ENCODE measurements at places on chromosomes 12 and 14.

DNA sequence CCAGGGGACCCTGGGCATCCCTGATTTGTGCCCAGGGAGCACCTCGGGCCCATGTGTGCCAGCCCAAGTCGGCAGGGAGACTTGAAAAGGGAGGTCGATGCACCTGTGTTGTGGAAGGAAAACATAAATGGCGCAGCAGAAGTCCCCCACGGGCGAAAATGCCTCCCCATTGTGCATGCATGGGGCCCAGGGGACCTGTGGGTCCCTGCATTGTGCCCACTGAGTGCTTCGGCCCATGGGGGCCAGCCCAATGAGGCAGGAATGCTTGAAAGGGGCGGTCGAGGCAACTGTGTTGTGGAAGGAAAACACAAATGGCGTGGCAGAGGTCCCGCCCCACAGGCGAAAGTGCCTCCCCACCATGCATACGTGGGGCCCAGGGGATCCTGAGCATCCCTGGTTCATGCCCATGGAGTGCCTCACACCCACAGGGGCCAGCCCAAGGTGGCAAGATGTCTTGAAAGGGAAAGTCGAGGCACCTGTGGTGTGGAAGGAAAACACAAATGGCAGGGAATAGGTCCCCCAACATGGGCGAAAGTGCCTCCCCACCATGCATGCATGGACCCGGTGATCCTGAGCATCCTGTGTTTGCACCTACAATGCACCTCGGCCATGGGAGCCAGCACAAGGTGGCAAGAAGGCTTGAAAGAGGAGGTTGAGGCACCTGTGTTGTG lies 368.0 kb downstream of the ALG10 start:
- no peak for ATAC-seq

- ATAC-seq: peak; percentile 98
These were observed 60.0 kb downstream of the CAPS2 start for GRCh38 chr12:75270157-75270556.

- ATAC-seq: no peak
These were observed 3.2 kb upstream of the DUSP6 start for GRCh38 chr12:89355243-89356068.

DNA sequence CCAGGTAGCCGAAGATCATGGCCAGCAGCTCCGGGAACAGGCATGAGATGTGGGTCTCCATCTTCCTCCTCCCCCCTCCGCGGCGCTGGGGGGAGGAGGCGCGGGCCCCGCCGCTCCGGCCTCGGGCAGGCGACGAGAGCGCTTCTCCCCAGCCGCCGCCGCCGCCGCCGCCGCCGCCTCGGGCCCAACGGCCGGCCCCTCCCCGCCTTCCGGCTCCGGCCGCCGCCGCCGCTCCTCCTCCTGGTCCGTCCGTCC lies 448 bp downstream of the FBXL14 start:
- peak; percentile 67 for ATAC-seq

DNA sequence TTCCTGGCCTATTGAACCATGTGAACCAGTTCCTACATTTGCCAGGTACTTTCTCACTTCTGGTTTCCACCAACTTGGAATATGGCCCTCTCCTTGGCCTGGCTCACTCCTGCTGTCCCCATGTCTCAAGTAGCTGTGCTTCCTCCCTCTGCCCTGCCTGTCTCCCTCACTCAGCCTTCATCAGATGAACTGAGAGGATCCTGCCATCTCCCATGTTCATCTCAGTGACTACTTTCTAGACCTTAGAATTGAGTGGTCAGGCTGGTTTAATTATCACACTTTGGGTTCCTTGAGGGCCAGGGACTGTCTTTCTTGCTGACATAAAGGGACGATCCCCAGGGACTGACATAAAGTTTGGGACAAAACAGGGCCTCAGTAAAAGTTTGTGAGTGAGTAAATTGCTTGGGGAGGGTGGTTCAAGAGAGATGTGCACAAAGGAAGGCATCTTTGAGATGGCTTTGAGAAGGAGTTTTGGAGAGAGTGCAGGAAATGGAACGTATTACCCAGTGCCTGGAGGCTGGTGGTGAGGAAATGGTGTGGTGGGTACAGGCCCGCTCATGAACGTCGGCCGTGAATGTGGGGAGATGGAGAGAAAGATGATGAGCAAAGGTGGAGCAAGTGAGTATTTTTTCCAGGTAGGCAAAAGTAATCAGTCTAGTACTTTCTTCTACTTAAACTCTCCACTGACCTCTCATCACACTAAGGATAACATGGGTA lies 20.8 kb downstream of the DYRK2 start:
- ATAC-seq: no peak

DNA sequence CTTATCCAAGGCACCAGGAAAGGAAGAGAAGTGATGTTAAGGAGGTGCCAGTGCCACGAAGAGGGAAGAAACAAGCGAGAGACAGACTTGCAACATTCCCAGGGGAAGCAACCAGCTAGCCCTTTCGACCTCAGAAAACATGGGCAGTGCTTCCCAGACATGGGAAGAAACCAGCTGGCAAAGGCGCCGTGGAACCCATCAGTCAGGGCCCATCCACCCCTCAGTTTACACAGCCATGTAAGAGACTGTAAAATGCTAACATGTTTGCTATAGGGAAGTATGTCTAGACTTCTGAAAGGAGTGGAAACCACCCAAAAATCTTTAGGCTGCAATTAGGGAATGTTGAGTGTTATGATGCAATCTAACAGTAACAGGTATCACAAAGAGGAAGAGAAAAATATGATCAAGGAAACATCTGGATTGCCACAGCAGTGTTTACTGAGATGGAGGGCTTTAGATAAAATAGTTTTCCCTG lies 26.3 kb downstream of the ANAPC5 start:
- no peak for ATAC-seq

DNA sequence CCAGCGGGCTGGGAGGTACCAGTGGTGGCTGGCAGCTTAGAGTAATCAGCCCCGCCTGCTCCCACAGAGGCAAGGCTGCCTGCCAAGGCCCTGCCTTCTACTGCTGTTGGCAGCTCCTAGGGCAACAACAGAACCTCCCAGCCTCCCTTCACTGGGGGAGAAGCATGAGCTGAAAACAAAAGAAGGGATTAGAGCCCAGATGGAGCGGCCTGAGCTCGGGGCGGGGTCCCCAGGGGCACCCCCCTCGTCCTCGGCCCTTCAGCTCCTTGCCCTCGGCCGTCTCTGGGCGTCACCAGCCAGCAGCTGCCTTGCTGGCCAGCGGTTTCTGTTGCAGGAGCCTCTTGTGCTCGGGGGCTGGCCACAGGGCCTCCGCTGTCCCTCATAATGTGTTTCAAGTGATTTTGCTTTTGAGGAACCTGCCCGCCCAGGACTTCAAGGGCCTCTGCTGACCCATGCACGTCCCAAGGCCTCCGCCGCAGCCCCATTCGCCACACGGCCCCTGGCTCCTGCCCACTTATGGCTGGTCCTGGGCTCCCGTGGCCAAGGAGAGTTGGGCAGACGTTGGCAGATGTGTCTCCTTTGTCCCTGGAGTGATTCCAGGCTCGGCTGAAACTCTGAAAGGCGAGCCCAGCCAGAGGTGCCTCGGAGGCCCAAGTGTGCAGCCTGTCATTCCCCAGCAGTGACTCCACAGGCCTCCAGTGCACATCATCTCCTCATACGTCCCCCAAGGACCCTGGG lies 49.7 kb downstream of the PSMA6 start:
- ATAC-seq: peak; percentile 91

GRCh38 chr12:56150563-56150962 lies 1.8 kb upstream of the MYL6B start:
- ATAC-seq: no peak

GRCh38 chr12:69641546-69641945 lies 30.8 kb upstream of the LRRC10 start:
- ATAC-seq: no peak

DNA sequence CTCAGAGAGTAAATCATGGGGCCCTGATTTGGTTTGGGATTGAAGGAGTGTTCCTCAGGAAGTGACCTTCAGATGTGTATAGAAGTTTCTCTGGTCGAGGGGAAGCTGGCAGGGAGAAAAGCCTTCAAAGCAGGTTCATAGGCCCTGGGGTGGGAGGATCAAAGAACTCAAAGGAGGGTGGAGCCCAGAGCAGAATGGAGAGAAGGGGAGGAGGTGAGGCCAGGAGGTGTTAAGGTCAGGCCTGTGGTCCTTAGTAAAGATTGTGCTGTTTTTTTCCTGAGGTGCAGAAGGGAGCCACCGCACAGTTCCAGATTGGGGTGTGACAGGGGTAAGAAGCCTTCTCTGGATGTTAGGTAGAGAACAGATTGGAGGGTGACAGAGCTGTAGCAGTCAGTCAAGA lies 9.7 kb upstream of the CFAP251 start:
- peak; percentile 11 for ATAC-seq
